Foreskin keratinocyte (primary cell): ENCODE measurements at places on chromosomes 7 and 10. TPM values are rescaled to one million over a fixed set of nuclear protein-coding genes. Genes with fewer than 3 reads are reported as not detected.

SH2D4B gene
- 0.02 TPM in 1 of 2 replicates, not detected in the other for polyA plus RNA-seq

- no peak for DNase-seq
These were observed 5.9 kb upstream of the UPF2 start for GRCh38 chr10:12048547-12048946.

DNA sequence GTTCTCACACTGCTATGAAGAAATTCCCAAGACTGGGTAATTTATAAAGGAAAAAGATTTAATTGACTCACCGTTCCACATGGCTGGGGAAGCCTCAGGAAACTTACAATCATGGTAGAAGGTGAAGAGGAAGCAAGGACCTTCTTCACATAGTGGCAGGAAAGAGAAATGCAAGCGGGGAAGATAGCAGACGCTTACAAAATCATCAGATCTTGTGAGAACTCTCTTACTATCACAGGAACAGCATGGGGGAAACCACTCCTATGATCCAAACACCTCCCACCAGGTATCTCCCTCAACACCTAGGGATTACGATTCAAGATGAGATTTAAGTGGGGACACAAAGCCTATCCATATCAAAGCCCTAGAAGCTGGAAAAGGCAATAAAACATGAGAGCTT is 130.8 kb downstream of the MDFIC start:
- no peak for DNase-seq

- DNase-seq: peak; percentile 36
These were observed 141.0 kb downstream of the AOAH start for GRCh38 chr7:36583318-36583717.
